Vagina (tissue), 2 donors: ENCODE measurements at places on chromosomes 1 and 21. TPM values are rescaled to one million over a fixed set of nuclear protein-coding genes. Genes with fewer than 3 reads are reported as not detected.

The PDE4DIP gene
- 32.4 TPM for total RNA-seq

The INAVA gene
- 42.2 TPM for total RNA-seq

The APP gene
- 315 TPM for total RNA-seq

The JAM2 gene
- total RNA-seq, result 9.1 TPM

The STRIP1 gene
- total RNA-seq, result 40.8 TPM

The LRRC52 gene
- not detected for total RNA-seq

The KCND3 gene
- total RNA-seq, result 8.1 TPM

The HCRTR1 gene
- not detected for total RNA-seq

The TNFSF18 gene
- not detected for total RNA-seq

The TTC22 gene
- 43.5 TPM for total RNA-seq

The FCRLA gene
- total RNA-seq, result not detected

The PLA2G5 gene
- 2.7 TPM for total RNA-seq

The ALX3 gene
- not detected for total RNA-seq

The PHLDA3 gene
- total RNA-seq, result 80.5 TPM

The SYDE2 gene
- total RNA-seq, result 4.7 TPM

The BSND gene
- total RNA-seq, result not detected

The TMPRSS3 gene
- 0.25 TPM for total RNA-seq

The PLPPR4 gene
- 1.5 TPM for total RNA-seq

The TARBP1 gene
- total RNA-seq, result 20.9 TPM

The SAMD13 gene
- not detected for total RNA-seq

The TNFRSF14 gene
- 49.6 TPM for total RNA-seq

The SPOCD1 gene
- 4.2 TPM for total RNA-seq

The EXTL1 gene
- 0.74 TPM for total RNA-seq

The FCGR2B gene
- 10.3 TPM for total RNA-seq

The DPYD gene
- total RNA-seq, result 45.7 TPM

The HPDL gene
- 2.2 TPM for total RNA-seq

The TUT4 gene
- 78.1 TPM for total RNA-seq

The TSSK3 gene
- not detected for total RNA-seq

The ERG gene
- total RNA-seq, result 20.9 TPM

The OPTC gene
- not detected for total RNA-seq
